Liver (tissue), 10 donors: ENCODE measurements at places on chromosomes 3 and 15.

GRCh38 chr3:112394003-112394640 is 61.2 kb downstream of the CD200 start:
- DNase-seq: no peak

DNA sequence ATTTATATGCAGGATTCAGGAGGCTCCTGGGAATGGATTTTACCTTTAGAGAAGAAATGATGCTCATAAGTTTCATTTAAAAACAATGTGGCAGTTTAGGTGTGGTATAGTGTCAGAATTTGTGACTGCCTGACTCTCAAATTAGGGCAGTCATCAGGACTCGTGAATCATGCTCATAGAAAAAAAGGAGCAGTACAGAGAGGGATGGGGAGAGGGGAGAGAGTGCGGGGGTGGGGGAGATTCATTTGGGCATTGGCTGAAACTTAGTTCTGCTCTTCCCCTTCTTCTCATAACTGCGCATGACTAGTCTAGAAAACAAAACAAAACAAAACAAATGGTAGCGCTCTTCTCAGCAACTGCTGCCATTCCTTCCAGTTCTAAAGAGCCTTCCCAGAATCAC is 44.3 kb downstream of the PRTG start:
- DNase-seq: no peak

GRCh38 chr3:196979545-196979944 is 10.9 kb upstream of the PIGZ start:
- DNase-seq: peak; percentile 25

- no peak for DNase-seq
These were observed 85.3 kb downstream of the ASB7 start for GRCh38 chr15:100687582-100688141.

DNA sequence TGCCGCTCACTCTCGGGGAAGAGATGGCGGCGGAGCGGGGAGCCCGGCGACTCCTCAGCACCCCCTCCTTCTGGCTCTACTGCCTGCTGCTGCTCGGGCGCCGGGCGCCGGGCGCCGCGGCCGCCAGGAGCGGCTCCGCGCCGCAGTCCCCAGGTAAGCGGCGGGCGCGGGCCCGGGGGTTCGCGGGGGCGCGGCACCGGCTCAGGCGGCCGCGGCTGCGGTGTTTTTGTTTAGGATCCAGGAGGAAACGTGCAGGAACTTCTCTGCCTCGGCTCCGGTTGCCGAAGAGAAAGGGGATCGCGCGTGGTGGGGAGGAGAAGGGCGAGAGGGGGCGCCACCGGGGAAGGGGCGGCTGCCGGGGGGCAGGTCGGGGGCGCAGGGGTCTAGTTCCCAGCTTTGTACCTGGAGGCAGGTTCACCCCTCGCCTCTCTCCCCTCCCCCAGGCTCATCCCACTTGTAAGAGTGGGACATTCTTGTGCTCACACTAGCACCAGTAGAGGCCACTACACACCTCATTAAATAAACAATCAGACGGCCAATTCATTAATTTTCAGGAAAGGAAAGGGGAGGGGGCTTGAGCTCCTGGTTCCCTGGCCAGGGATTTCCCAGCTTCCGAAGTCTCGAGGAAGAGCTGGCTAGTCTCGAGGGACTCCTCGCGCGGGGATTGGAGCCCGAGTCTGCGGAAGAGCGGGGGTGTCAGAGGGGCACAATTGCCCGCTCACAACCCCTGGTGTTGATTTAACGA is 562 bp downstream of the NEO1 start:
- DNase-seq: no peak

DNA sequence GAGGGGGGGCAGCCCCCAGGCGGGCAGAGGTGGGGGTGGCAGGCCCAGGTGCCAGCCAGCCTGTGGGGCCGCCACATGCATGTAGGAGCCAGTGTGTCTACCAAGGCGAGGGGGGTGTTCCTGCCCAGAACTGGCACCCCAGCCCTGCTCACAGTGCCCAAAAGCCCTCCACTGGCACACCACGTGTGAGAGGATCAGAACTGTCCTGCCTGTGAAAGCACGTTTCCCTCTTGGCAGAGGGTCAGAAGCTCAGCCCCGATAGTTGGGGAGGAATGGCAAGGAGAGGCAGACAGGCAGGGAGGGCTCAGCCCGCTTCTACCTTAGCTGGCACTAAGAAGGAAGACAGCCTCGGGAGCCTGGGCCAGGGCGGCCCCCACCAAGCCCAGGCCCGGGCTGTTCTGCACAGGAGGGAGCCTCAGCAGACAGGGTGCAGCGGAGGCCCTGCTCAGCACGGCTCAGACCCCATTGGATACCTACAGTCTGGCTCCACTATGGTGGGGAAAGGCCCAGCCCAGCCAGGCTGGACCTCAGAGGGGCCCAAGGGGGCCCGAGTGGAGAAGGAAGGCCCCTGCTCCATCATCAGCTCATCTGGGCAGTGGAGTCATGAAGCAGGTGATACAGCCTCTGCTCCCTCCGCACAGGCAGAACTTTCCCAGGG is 84.8 kb upstream of the LINGO1 start:
- DNase-seq: no peak

- no peak for DNase-seq
These were observed 72.1 kb downstream of the GJD2 start for GRCh38 chr15:34682674-34683073.

- no peak for DNase-seq
These were observed 68.5 kb downstream of the ZNF609 start for GRCh38 chr15:64528871-64529270.

- DNase-seq: no peak
These were observed 6.6 kb downstream of the TM6SF1 start for GRCh38 chr15:83113881-83114674.

GRCh38 chr3:18559331-18559842 is 134.2 kb upstream of the SATB1 start:
- DNase-seq: no peak

DNA sequence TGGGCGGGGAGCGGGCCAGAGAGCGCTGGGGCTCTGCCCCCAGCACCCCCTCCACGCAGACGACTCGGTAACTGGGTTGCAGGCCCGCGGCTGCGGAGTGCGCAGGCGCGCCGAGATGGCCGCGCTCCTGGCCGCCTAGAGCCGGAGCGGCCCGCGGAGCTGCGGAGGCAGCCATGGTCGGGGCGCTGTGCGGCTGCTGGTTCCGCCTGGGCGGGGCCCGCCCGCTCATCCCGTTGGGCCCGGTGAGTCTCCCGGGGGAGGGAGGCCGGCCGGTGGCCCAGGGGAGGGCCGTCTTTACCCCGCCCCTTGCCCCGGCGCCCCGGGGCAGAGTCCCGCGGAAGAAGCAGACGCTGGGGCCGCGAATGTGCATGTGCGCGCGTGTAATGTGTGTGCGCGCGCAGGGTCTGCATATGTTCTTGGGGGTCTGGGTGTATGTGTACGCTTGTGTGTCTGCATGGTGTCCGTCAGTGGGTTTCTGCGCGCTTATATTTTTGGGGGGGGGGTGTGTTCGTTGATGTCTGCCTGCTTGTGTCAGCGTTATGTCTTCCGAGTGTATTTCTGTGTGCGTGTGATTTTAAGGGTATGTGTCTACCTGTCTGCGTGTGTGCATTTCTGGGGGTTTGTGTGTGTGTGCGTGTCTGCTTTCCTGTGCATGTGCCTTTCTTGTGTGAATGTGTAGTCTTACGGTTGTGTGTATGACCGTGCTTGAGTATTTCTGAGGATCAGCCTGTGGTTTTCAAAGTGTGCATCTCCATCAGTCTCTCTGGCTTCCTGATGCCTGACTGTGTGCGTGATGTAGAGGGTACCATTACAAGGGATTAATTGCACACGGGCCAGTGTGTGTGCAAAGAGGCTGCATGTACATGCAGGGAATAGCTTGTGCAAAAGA is at the start of gene ABHD14A:
Gene ABHD14A, plus strand, starts transcription at position 102 of the 889 bp plus-strand sequence. Its CDS starts 72 bp downstream, at position 174.
- peak; percentile 71 for DNase-seq

DNA sequence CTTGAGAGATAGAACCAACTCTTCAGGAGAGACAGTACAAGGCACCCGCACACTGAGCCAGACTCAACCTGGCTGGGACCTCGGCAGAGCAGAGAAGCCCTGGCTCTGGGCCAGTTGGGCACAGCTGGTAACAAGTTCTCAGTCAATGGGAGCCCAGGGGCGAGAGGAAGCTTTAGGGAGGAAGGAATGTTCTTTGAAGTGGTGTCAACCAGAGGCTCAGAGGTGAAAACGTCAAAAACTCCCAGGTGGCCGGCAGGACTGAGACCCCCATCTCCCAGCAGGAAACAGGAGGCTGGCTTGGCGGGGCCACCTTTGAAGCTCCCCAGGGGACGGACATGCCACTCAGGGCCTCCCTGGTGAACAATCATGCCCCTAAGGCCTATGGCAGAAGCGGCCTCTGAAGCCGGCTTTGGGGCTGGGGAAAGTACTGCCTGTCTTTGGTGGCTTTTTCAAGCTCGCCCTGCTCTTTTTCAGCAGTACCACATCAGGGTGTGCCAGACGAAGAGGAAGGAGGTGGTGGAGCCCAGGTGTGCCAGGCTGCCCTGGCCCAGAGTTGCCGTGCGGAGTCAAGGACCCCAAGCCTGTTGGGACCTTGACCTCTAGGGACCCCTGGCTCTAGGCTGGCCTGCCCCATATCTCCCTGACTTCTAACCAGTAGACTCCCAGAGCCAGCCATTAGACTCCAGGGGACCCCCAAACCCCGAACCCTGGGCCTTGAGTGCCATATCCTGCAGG is 16.7 kb upstream of the TBC1D21 start:
- DNase-seq: no peak
